Stimulated activated CD4-positive, alpha-beta T cell treated with anti-CD3 and anti-CD28 coated beads, Interleukin-1b, Interleukin-23, amount 100 ng/mL, for 24 hours (primary cell): ENCODE measurements at places on chromosomes 16 and 17.

- DNase-seq = no peak
These were observed 152.7 kb upstream of the CDH11 start for GRCh38 chr16:65274566-65274965.

DNA sequence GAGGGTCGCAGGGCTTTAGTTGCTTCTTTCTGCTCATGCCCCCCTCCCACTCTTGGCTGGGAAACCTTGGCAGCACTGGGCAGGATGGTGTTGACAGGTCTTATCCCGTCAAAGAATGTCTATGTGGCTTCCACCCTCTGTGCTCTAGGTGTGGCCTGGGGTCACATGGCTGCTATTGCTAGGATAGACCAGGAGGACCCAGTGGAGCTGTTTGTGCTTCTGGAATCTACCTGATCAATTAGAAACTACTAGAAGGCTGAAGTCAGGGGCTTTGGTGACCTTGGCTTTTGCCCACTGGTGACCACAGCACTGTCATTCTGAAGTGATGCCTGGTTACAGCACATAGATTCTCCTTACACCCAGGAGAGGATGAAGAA is 105.8 kb downstream of the CMIP start:
- DNase-seq = no peak

DNA sequence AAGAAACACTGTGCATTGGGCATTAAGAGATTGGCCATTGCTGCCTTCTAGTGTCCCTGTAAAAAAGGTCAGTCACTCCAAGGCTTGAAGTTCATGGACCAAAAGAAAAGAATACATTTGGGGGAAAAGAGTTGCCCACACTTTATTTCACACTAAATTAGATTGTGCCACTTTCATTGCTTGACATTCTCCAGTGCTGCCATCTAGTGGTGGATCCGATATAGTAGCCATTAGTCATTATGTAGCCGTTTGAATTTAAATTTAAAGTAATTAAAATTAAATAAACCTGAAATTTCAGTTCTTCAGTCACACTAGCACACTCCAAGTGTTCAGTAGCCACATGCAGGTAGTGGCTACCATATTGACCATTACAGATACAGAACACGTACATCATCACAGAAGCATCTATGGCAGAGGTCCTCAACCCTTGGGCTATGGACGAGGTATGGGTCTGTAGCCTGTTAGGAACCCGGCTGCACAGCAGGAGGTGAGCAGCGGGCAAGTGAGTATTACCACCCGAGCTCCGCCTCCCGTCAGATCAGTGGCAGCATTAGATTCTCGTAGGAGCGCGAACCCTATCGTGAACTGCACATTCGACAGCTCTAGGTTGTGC is 21.9 kb upstream of the CDH5 start:
- peak; percentile 21 for DNase-seq

- DNase-seq = no peak
These were observed 315.8 kb downstream of the HAPSTR1 start for GRCh38 chr16:9407206-9407758.

- DNase-seq = peak; percentile 59
These were observed 11.3 kb downstream of the TAF1C start for GRCh38 chr16:84175350-84176081.

DNA sequence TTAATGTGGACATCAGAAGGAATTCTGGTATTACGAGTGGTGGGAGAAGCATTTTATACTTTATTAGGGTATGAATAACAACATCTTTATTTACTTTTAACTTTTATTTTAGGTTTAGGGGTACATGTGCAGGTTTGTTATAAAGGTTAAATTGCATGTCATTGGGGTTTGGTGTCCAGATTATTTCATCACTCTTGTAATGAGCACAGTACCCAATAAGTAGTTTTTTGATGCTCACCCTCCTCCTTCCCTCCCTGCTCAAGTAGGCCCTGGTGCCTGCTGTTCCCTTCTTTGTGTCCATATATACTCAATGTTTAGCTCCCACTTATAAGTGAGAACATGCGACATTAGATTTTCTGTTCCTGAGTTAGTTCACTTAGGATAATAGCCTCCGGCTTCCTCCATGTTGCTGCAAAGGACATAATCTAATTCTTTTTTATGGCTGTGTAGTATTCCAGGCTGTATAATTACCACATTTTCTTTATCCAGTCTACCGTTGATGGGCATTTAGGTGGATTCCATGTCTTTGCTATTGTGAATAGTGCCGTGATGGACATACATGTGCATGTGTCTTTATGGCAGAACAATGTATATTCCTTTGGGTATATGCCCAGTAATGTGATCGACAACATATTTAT is 456.2 kb downstream of the XYLT1 start:
- no peak for DNase-seq

- DNase-seq = no peak
These were observed 5.3 kb upstream of the MAP2K3 start for GRCh38 chr17:21279198-21279535.

DNA sequence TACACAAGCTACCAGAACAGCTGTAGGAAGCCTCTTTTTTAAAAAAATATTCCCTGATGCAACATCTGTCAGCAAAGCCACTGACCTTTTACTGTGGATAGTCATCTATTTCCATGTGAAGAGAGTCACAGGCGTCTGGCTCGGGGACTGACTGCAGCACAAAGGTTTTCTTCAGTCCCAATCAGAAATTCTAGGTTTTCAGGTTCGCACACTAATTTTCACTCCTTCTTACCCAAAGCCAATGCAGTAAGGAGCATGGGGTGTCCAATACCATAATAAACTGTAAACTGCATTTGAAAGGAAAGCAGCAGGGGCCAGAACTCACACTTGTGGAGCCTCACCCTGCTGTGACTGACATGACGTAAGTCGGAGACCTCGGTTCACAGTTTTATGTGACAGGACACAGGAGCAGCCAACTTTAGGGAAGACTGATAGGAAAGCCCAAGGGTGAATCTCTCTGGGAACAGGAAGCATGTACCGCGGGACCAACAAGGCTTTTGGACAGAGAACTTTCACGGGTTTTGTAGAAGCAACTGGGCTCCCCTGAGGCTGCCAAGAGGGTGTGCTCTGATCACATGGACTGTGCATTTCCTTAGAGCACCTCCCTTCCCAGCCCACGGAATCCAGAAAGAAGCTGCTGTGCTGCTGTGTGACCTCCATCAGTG is 9.1 kb upstream of the TMEM100 start:
- DNase-seq = no peak

DNA sequence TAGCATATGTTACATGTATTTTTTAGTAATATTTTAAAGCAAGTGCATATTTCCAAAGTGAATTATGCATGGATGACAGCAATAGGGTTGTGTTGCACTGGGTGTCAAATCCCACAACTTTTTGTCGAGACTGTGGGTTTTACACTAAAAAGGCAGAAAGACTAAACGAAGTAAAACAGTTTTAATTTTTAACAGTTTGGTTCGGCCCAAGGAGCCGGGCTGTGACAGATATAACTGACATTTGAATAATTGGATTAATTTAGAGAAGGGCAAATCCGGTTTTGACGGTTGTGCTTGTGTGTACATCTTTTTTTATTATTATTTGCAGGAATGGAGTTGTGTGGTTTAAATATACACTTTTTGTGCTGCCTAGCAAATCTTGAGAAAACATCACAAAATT is 263.6 kb downstream of the FTO start:
- no peak for DNase-seq

- no peak for DNase-seq
These were observed 567.4 kb upstream of the ZFHX3 start for GRCh38 chr16:73615071-73615940.

GRCh38 chr17:61414141-61414935 is 14.7 kb downstream of the TBX2 start:
- DNase-seq = no peak

GRCh38 chr17:16938031-16938430 is 33.9 kb downstream of the TNFRSF13B start:
- no peak for DNase-seq

DNA sequence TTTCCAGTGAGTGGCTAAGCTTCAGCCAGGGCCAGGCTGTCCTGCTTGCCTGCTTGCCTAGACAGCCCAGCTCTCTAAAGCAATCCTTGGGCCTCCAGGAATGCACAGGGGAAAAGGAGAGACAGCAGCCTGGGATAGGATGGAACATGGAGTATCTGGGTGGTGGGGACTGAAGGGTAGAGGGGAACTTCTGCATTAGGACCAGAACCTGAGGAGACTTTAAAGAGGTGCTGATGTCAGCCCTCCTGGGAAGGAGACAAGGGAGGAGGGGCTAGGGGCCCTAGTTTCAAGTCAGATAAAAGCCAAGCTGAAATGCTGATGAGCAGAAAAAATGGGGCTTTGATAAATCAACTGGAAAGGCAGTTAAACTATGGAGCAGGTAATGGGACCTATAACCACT is 1.8 kb downstream of the HOXB7 start:
- no peak for DNase-seq

DNA sequence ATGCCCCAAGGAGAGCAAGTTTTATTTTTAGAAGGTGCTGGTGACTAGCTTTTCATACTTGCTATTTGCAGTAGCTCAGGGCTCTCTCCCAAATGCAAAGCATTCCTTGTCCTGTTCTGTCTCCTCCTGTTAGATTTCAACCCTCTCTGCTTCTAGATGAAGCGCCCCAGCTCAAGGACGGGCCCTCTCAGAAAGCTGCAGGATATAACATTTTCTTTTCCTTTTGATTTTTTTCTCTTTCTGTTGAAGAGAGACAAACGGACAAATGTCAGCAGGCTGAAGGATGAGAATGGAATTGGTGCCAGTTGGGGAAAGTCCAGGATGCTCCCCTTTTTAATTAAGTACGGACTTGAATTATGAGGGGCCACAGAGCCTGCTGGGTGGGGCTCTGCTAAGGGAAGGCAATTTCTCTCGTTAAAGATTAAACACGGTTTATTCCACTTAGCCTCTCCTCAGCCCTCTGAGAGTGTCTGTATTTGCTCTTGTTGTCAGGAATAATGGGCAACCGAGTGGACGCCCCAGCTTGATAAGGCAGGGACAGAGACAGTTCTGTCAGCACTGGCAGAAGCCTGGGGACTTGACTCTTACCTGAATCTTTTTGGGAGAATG is 6.2 kb upstream of the ETV4 start:
- no peak for DNase-seq

GRCh38 chr17:43135454-43135819 is 10.3 kb upstream of the BRCA1 start:
- no peak for DNase-seq

GRCh38 chr17:58693208-58693607 is 806 bp downstream of the RAD51C start:
- no peak for DNase-seq

DNA sequence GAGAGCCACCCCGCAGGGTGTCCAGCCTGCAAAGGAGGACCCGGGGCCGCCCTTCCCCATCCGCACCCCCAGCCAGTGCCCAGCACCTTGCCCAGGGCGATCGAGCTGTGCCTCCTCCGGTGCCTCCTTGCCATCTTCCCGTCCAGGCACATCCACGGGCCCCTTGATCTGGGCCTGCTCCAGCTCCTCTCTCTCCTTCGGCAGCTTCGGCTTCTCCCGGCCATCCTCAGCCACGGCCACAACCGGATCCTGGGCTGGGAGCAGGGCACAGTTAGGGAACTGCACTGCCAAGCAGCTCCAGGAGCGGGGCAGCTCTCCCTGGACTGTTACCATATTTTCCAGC is 13.8 kb downstream of the NDUFAF8 start:
- no peak for DNase-seq

DNA sequence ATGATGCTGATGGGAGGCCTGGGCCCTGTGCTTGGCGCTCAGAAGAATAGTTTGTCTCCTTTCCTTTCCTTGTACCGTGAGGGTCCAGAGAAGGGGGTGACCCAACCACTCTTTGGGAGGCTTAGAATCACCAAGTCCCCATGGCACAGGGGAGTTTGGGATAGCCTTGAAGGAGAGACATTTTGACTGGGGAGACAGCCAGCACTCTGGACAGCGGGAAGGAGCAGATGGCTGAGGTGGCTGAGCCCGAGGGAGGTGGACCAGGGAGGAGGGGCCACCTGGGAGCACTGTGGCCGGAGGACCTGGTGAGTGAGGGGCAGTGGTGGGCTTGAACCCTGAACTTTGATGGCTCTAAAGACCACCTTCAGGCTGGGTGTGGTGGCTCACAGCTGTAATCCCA is 18.2 kb downstream of the MGAT5B start:
- DNase-seq = no peak

- DNase-seq = peak; percentile 7
These were observed 42.0 kb upstream of the TMC5 start for GRCh38 chr16:19375561-19376158.

DNA sequence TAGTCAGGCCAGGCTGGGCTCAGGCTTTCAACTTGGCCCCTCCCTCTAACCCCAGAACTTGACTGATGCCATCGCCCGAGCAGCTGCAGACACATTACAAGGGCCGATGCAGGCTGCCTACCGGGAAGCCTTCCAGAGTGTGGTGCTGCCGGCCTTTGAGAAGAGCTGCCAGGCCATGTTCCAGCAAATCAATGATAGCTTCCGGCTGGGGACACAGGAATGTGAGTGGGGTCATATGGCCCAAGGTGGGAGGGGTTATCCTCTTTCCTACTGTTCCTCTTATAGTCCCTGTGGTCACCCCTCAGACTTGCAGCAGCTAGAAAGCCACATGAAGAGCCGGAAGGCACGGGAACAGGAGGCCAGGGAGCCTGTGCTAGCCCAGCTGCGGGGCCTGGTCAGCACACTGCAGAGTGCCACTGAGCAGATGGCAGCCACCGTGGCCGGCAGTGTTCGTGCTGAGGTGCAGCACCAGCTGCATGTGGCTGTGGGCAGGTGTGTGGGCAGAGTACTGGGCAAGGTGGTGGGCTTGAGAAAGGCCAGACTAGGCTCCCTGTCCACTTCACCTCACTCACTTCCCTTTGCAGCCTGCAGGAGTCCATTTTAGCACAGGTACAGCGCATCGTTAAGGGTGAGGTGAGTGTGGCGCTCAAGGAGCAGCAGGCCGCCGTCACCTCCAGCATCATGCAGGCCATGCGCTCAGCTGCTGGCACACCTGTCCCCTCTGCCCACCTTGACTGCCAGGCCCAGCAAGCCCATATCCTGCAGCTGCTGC is 2.1 kb upstream of the NRN1L start:
- no peak for DNase-seq

GRCh38 chr17:59432657-59433056 is 101.2 kb downstream of the YPEL2 start:
- no peak for DNase-seq

DNA sequence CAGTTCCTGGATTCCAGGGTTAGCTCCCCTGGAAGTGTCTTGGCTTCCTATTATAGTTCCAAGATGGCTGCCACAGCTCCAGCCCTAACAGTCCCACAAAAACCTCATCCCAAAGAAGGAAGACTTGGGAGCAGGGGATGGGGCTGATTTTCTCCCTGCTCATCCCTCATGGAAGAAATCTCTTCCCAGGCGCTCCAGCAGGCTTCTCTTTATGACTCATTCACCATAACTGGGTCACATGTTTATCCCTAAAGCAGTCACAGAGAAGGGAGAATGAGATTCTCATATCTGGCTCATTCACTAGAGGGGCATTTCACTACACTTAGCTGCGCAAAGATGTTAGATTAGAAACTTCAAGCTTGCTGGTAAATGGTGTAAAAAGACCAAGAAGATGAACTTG is 206.5 kb upstream of the IRX3 start:
- DNase-seq = no peak

DNA sequence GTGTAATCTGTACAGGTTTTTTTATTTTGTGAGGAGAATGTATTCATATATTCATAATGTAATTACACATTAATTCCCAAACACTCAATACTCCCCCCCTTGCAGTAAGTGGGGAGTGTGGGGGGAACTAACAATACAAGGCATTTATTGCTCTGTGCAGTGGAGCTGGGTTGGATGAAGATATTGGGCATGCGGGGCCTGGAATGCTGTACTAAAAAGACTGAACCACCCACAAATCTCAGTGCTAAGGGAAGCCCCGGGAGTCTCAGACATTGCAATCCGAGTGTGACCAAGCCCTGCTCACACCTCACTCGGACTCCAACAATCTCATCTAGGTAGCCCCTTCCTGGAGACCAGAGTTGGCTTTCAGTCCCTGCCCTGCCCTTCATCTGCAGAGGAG is 6.0 kb downstream of the PLLP start:
- no peak for DNase-seq

GRCh38 chr17:81258292-81258691 is 19.2 kb downstream of the NDUFAF8 start:
- DNase-seq = no peak
